ENCODE measurements at places on chromosomes 3 and 15.

- no peak for DNase-seq
Observed at GRCh38 chr3:35932995-35933394, 293.7 kb downstream of the ARPP21 start.

- DNase-seq: no peak
Observed at GRCh38 chr3:53938645-53939044, 47.0 kb upstream of the SELENOK start.

- DNase-seq: no peak
Observed at GRCh38 chr3:98274914-98275313, 7.4 kb upstream of the OR5H2 start.

GRCh38 chr3:73745526-73746191, 120.9 kb upstream of the PDZRN3 start:
- no peak for DNase-seq

- DNase-seq: no peak
Observed at GRCh38 chr3:3101660-3102458, 8.3 kb downstream of the IL5RA start.

- no peak for DNase-seq
Observed at GRCh38 chr3:61872077-61872706, 310.8 kb downstream of the PTPRG start.

GRCh38 chr15:40790718-40791117, 16.2 kb upstream of the ZFYVE19 start:
- DNase-seq: no peak

GRCh38 chr3:10184250-10184649, 19.5 kb downstream of the IRAK2 start:
- no peak for DNase-seq

- no peak for DNase-seq
Observed at GRCh38 chr3:147396712-147397046, 9.7 kb downstream of the ZIC4 start.

DNA sequence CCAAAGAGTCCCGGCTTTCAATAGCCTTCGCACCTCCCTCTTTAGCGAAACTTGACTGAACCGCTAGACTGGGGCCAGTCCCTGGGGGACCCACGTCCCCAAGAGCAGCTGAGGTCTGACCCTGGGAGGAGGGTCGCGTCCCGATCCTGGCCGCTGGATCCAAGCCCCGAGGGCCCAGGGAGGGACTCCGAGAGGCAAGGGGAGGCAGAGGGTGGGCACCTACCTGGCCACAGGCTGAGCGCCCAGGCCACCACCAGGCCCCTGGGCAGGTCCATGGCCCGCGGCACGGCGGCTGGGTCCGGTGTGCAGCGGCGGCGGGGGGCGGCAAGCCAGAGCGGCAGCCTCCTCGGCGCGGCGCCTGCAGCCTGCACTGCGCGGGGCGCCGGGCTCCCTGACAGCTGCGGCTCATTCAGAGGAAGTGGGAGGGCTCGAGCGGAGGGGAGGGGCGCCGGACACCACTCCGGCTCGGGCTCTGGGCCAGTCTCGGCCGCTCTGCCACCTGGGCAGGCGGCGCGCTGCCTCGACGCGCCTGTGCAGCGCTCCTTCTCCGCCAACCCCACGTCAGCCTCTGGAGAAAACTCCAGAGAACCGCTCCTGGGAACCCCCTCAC, at the start of gene ITGA11:
Gene ITGA11 (minus strand): TSS at position 372 of the 610 bp plus-strand sequence. CDS start 97 bp downstream, at position 275.
- DNase-seq: peak; percentile 85

DNA sequence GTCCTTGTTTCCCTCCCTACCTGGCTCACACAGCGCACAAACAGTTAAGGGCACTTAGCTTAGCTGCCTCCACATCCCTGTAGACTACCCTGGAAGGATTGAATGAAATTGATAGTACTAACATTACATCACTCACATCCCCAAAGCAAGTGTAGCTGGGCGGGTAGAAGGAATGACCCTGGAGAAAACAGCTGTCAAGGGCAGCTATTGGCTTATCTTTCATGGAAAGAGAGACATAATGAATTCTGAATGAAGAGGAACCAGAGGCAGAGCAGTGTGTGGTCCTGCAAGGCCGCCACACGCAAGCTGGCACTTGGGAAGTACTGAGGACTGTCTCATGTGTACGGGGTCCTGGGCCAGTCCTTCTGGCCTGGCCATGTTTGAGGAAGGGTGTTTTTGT, 369.6 kb upstream of the RGMA start:
- no peak for DNase-seq

- DNase-seq: no peak
Observed at GRCh38 chr15:42313463-42313862, 40.2 kb upstream of the TMEM87A start.

DNA sequence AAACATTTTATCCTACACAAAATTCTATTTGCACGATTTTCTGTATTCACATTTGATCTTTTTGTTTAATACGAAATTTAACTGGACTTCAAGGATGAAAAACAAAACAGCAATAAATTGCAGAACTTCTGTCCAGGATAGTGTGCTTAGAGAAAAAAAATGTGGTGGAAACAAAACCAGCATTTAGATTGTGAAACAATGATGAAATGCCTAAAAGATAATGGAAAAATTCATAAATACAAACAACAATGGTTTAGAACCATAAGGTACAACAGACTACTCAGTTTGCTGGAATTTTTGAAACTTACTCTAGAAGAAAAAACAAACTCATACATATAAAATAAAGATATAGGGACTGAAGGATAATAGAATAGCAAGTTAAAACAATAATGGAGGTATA, 234.0 kb downstream of the BCHE start:
- DNase-seq: no peak

- no peak for DNase-seq
Observed at GRCh38 chr3:169529013-169529412, 134.5 kb downstream of the MECOM start.

DNA sequence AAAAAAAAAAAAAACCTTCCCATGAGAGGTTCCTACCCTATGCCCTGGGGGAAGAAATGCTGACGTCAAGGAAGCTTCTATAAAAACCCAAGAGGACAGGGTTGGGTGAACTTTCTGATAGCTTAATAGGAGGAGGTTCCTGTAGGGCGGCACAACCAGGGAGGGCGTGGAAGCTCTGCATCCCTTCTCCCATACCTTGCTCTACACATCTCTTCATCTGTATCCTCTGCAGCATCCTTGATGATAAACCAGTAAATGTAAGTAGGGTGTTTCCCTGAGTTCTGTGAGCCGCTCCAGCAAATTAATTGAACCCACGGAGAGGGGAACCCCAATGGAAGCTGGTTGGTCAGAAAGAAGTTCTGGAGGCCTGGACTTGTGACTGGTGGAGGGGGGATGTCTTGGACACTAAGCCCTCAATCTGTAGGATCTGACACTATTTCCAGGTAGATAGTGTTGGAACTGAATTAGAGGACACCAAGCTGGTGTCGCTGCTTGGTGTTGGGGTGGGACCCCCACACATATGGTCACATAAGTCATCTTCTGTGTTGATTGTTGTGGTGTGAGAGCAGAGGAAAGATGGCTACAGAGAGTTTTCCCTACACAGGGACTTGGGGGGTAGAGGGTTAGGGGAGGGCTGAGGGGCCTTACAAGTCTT, 91.5 kb downstream of the ST6GAL1 start:
- no peak for DNase-seq

GRCh38 chr3:11226042-11226370, 46.2 kb upstream of the ATG7 start:
- no peak for DNase-seq

DNA sequence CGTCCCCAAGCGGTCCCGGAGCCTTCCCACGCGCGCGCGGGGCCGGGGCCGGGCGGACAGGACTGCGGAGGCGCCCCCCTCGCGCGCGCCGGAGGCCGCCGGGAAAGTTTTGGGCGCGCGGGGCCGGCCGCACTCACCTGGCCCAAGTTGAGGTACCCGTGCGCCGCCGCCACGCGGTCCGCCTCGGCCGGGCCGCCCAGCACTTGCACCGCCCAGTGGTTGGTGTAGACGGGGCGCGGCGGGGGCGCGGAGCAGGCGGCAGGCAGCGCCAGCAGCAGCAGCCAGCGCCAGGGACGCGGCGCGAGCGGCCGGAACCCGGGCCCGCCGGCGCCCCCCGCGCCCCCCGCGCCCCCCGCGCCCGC, 289 bp downstream of the PCSK6 start:
- peak; percentile 61 for DNase-seq

DNA sequence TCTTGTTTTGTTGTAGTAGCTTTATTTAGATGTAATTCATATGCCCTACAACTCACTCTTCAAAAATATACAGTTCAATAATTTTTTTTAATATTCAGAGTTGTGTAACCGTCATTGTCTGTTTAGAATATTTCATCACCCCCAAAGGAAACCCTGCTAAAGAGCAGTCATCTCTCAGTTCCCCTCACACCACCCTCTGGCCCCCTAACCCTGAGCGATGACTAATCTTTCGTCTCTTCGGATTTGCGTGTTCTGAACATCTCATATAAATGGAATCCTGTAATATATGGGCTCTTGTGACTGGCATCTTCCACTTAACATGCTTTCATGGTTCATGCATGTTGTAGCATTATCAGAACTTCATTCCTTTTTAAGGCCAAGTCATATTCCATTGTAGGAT, 183.8 kb downstream of the ATG7 start:
- no peak for DNase-seq

DNA sequence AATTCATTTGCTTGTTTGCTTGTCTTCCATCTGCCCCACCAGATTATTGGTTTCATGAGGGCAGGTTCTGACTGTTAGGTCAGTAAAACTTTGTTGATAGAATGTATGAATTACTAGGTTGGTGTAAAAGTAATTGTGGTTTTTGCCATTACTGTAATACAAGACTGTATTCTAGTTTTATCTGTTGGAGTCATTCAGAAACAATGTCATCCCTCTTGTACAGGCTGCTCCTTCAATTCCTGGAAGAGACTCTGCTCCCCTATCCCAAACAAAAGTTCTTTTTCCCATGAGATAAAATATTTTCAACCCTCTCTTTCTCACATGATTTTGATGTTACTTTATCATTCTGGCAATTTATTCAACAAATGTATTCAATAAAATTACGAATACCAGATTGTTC, 115.0 kb downstream of the CHST2 start:
- no peak for DNase-seq

DNA sequence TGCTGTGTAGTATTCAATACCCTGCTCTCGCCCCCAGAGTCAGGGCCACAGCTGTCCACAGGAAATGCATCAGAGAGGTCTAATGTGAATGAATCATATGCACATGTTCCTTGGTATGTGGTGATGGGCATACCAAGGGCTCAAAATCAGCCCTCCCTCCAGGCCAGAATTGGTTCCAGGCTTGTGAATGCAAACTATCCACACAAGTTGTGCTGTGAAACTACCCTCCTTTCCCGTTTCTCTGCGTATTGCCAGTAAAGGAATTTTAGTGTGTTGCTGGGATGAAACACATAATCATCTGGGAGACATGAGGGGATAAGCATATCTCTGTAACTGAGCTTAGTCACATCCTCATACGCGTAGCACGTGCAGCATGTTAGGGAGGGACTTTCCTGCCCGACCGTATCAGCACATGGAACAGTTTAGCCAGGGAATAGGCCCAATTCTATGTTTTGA, 9.2 kb upstream of the MME start:
- DNase-seq: peak; percentile 40

DNA sequence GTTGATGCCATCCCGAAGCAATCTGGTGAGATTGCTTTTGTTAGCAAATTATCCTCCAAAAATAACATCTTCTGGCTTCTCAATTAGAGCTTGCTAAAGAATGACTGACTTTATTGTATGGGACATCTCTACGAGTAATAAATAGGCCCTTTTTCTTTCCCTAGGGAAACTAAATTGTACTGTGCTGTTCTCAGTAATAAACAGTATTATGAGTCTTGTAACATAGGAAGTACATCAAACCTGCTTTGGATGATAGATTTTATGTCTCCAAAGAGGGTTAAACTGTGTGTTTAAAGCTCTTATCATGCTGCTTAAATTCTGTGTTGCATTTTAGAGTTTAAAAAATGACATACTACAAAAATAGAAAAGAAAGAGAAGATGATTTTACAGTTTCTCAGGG, 153.4 kb upstream of the THRB start:
- DNase-seq: no peak

GRCh38 chr15:92343924-92344643, 49.6 kb upstream of the ST8SIA2 start:
- no peak for DNase-seq

- DNase-seq: no peak
Observed at GRCh38 chr3:56131974-56132590, 336.2 kb downstream of the ERC2 start.

GRCh38 chr3:9448643-9449042, 51.2 kb downstream of the SETD5 start:
- no peak for DNase-seq

- DNase-seq: no peak
Observed at GRCh38 chr15:66986951-66987350, 78.5 kb upstream of the SMAD3 start.

DNA sequence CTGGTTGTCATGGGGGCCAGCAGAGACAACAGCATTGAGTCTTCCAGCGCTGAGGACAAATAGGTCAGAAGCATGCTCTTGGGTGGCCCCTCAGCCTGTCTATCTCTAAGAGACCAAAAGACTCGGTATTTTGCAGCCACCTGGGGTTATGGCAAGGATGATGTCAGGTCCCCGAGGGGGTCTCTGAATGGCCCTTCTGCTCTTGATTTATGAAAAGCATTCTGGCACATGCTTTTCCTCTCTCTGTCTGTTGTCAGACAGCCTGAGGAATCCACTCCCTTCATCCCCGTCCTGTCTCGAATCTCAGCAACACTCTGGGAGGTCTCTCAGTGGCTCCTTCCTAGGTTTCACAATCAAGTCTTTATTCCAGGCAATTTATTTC, 156.6 kb upstream of the RGMA start:
- no peak for DNase-seq

DNA sequence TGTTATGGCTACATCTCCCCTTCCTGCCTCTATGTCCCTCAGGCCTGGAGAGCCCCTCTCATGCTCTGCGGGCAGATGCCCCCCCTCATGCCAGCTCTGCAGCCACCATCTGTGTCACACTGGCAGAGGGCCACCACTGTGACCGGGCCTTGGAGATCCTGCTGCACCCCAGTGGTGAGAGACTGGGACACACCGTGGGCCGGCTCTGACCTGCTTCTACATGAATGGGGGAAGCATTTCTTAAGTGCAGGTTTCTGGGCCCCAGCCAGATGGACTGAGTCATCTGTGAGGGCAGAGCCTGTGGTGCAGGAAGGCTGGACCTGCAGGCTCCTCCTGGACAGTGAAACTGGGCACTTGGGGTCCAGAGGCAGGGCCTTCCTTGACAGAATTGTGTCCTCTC, 4.8 kb downstream of the VWA5B2 start:
- DNase-seq: no peak

DNA sequence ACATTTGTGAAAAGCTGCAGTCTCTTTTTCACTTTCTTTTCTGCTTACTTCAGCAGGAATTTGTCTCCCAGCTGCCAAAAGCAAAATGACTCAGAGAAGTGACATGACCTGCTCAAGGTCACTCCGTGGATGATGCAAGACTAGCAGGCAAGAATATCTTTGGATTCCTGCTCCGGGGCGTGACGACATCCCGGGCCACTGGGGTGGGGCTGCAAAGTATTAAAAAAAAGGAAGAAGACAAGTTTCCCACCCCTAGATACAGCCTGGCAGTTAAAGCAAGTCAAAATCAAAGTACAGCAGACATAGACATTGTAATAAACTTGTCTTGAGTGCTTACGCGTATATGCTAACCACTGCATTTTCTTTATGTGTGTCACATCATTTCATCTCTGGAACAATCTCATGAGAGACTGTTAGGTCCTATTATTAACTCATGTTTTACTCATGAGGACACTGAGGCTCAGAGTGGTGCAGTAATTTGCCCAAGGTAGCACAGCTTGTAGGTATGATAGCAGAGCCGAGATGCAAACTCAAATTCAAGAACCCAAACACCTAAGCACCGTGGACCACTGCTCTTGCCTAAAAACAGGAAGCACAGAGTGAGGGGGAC, 485.2 kb upstream of the PROK2 start:
- DNase-seq: peak; percentile 80

All from left hindlimb (tissue), 1 donor.